ENCODE measurements at places on chromosomes 16 and 17. TPM values are rescaled to one million over a fixed set of nuclear protein-coding genes. Genes with fewer than 3 reads are reported as not detected.

The NEUROD2 gene
- total RNA-seq = not detected

The TBC1D3B gene
- 1.3 TPM for total RNA-seq

The APOBR gene
- total RNA-seq = 1.3 TPM

The MON1B gene
- total RNA-seq = 7.9 TPM

The NRN1L gene
- total RNA-seq = 0.28 TPM

The QRICH2 gene
- 1.1 TPM for total RNA-seq

The C16orf92 gene
- total RNA-seq = not detected

The ANKRD13B gene
- total RNA-seq = 1.3 TPM

The PARD6A gene
- 4.6 TPM for total RNA-seq

The ITGAL gene
- 48.6 TPM for total RNA-seq

The ZNF778 gene
- 2.9 TPM for total RNA-seq

The AANAT gene
- total RNA-seq = not detected

The TRAPPC2L gene
- 54.1 TPM for total RNA-seq

The TEFM gene
- 18.7 TPM for total RNA-seq

The PDIA2 gene
- total RNA-seq = 0.14 TPM

The PARN gene
- 24.8 TPM for total RNA-seq

The HOXB1 gene
- total RNA-seq = not detected

The SERPINF2 gene
- total RNA-seq = 4.3 TPM

The SHCBP1 gene
- 11.1 TPM for total RNA-seq

The TBX6 gene
- 0.52 TPM for total RNA-seq

The GPRC5B gene
- total RNA-seq = 1.5 TPM

The NOTUM gene
- total RNA-seq = 0.66 TPM

The HBA1 gene
- total RNA-seq = 222 TPM

The VKORC1 gene
- 36.0 TPM for total RNA-seq

The CALB2 gene
- 0.24 TPM for total RNA-seq
